NCI-H2081 treated with DMSO at 0.1 percent for 48 hours (cell line): ENCODE measurements at places on chromosomes 7 and 10.

DNA sequence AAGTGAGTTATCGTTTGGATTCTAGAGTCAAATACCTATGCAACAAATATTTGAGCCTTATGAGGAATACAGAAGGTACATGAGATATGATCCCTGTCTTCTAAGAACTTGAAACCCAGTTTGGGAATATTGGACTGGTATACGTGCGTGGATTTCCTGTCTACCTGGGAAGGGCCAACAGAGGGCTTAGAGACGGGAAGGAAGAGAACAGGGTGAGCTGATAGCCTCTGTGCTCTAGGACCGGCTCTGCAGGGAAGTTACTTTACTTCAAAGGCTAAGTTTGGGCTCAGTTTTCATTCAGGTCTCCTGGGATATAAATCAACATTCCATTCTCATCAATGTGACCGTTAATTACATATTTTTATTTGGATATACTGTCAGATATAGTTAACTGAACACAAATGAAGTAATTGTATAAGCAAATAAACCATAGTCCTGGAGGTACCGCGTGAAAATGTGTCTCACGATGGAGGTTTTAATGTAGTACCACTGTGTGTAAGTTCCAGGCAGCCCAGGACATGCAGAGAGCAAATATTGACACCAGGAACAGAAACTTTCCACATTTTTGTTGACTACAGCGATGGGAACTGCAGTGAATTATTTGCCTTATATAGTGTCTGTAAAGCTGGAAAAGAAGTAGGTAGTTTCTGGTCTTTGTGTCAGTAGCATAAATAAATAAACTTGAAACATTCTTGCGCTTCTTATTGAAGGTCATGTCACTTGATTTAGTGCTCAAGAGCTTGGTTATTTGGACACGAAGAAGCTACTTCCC, 8.6 kb downstream of the CHST12 start:
- DNase-seq, result no peak

GRCh38 chr7:128497405-128497804, 20.9 kb downstream of the METTL2B start:
- no peak for DNase-seq

DNA sequence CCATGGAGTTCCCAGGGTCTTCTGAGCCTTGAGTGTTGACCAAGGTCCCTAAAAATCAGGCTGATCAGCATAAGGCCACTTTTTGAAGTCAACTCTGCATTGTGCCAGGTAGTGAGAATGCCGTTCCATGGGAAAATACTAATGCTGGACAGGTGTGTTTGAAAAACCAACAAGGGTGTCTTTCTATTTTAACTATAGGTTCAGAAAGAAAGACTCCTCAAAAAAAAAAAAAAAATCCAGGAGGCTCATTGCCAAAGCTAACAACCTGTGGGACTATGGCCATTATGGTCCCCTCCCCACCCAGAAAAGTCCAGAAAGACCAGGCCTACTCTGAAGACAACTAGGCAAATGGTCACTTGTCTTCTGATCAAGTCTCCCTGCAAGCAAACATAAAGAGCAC, 44.4 kb downstream of the NRAP start:
- no peak for DNase-seq

- no peak for DNase-seq
Observed at GRCh38 chr10:43197834-43198681, 59.8 kb downstream of the CSGALNACT2 start.

GRCh38 chr7:29327455-29327854, 132.9 kb downstream of the CHN2 start:
- DNase-seq, result peak; percentile 78

GRCh38 chr7:20200971-20201370, 16.2 kb downstream of the MACC1 start:
- no peak for DNase-seq

DNA sequence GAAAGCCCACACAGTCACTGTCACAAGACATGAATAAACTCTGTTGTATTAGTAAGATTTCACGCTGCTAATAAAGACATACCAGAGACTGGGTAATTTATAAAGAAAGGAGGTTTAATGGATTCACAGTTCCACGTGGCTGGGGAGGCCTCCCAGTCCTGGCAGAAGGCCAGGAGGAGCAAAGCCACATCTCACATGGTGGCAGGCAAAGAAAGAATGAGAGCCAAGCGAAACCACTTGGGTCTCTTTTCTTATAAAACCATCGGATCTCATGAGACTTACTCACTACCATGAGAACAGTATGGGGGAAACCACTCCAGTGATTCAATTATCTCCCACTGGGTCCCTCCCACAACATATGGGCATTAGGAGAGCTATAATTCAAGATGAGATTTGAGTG, 110.2 kb downstream of the ST8SIA6 start:
- no peak for DNase-seq

- no peak for DNase-seq
Observed at GRCh38 chr7:111987886-111988285, 218.3 kb downstream of the DOCK4 start.

GRCh38 chr7:19117091-19117869, at the start of gene TWIST1:
TWIST1 (minus strand) TSS chr7:19117636; CDS start chr7:19117321, 315 bp downstream.
- no peak for DNase-seq

DNA sequence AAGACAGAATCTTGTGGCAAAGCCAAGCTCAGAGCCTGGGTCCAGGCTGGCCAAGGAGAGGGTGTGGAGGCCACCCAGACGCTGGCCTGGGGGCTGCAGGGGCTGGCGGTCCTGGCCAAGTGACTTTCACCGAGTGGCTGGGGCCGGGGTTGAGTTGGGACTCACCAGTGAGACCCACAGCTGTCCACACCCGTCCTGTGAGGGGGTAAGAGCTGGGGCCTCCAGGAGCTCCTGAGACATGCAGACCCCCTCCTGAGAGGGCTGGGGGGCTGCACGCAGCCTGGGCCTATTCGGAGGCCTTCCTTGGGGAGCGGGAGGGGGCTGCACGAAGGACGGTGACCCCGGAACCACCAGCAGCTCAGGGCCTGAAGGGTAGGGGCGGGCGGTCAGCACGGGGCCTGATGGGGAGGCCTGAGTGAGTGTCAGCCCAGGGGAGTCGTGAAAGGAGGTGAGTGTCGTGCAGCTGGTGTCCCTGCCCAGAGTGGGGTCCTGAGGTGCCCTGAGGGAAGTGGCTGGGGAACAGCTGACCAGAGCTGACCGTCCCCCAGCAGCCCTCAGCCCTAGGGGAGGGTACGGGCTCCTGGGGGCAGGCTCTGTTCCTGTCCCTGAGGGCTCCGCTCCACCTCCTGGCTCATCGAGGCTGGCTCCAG, 100.9 kb downstream of the FOXL3 start:
- DNase-seq, result no peak
